ENCODE measurements at places on chromosomes 13 and 19. TPM values are rescaled to one million over a fixed set of nuclear protein-coding genes. Genes with fewer than 3 reads are reported as not detected.

- H3K27me3 ChIP-seq: no peaks in the 10 kb centered on the region
- DNase-seq: no peak
Observed at GRCh38 chr19:10642473-10643171, 11.5 kb upstream of the ILF3 start.

GRCh38 chr13:76879203-76879882 is 6.9 kb downstream of the KCTD12 start:
- H3K4me3 ChIP-seq: peak overlapping the region; percentile 63
- peak; percentile 83 for DNase-seq
- H3K36me3 ChIP-seq: peaks cover 4% of the 10 kb centered on the region
- H3K27ac ChIP-seq: peak overlapping the region; percentile 25

DNA sequence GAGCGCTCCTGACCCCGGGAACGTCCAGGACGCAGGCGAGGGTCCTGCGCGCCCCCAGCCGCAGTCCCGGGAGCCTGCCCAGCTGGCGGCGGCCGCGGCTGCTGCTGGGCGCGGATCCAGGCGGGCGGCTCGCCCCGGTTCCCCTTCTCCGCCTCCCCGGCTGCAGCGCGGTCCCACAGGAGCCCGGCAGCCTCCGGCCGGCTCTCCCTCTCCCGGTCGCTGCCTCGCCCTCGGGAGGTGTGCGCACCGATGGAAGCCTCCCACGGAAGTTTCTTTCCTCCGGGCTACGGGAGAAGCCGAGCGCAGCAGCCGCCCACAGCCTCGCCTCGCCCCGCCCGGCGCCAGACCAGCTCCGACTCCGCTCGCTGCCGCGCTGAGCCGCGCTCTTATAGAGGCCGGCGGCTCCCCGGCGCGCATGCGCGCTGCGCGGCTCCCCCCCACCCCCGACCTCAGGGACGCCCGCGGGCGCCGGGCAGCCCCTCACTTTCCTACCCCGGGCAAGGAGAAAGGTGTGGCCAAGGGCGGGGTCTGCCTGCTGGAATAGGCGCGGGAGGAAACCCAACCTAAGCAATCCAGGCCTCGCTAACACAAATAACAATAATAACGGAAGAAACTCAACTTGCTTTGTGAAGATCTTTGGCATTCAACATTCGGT is at the start of gene SHISA2:
Gene SHISA2, minus strand, starts transcription at position 360 of the 655 bp plus-strand sequence. CDS start 1,041 bp downstream, outside the sequence.
- peak within 1 kb of the TSS; percentile 75 for H3K4me3 ChIP-seq
- no peaks in the 10 kb centered on the region for H3K36me3 ChIP-seq
- peak; percentile 77 for DNase-seq
- peaks cover 26% of the 10 kb centered on the region for H3K4me1 ChIP-seq

GRCh38 chr13:34926508-34926907 is 15.6 kb upstream of the NBEA start:
- no peak overlapping the region for H3K27ac ChIP-seq
- no peaks in the 10 kb centered on the region for H3K27me3 ChIP-seq
- H3K4me3 ChIP-seq: no peak overlapping the region
- DNase-seq: no peak

Gene ZNF333
- total RNA-seq: 15.3 TPM

Gene C19orf18
- total RNA-seq: not detected

Gene NFKBIB
- total RNA-seq: 89.7 TPM

Gene IGFL3
- total RNA-seq: not detected

Gene ZNF415
- 0.78 TPM for total RNA-seq

Gene SAMD1
- 152 TPM for total RNA-seq

DNA sequence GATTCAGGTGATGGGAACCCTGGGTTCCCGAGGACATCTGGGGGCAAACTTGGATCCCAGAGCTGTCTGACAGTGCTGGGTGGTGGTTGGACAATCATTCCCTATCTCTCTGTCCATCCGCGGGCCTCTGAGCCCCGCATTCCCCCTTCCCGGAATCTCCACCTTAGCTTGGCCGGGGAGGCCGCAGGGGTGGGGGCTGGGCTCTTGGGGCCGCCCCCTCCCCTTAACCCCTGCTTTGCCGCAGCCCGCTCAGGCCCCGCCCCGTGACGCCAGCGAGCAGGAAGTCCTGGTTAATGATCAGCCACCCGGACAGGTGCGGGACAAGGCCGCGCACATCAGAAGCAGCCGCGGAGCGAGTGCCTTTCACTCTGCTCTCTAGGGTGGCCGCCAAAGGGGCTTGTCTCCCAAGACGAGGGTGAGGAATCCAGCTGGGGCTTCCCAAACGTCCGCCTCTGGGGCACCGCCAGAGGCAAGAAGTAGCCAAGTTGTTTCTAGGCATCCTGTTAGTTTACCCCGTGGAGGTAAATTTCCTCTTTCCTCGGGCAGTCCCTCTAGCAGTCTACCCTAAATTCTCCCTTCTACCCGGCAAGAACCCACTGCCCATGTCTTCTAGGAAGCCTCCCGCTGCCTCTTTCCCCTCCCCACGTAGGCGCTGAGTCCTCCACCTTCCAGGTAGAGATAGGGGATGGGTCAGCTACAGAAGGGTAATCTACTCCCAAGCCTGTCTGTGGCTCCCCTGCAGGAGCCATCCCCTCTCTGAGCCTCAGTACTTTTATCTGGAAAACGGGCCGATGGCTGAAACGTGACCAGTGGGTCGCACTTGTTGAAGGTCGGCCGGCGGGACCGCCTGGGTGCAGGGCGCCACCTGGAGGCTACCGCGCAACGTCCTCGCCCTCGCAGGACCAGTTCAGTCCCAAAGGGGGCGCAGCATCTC is 3.0 kb downstream of the IRF2BP1 start:
- H3K27ac ChIP-seq: peak overlapping the region; percentile 3
- peak overlapping the region; percentile 65 for H3K4me3 ChIP-seq
- H3K4me1 ChIP-seq: peaks cover 29% of the 10 kb centered on the region
- no peaks in the 10 kb centered on the region for H3K27me3 ChIP-seq
- peaks cover 7% of the 10 kb centered on the region for H3K36me3 ChIP-seq

GRCh38 chr13:93238711-93239110 is 12.1 kb downstream of the GPC6 start:
- no peaks in the 10 kb centered on the region for H3K27me3 ChIP-seq
- H3K4me1 ChIP-seq: no peaks in the 10 kb centered on the region
- DNase-seq: no peak

Gene PRKCG
- total RNA-seq: not detected
